ENCODE measurements at places on chromosomes 7 and 10.

GRCh38 chr7:27996141-27996540, 184.5 kb downstream of the JAZF1 start:
- no peak for DNase-seq

GRCh38 chr10:26157734-26158133, 58.8 kb upstream of the GAD2 start:
- no peak for DNase-seq

GRCh38 chr10:113930482-113931057, 76.1 kb downstream of the NHLRC2 start:
- no peak for DNase-seq

DNA sequence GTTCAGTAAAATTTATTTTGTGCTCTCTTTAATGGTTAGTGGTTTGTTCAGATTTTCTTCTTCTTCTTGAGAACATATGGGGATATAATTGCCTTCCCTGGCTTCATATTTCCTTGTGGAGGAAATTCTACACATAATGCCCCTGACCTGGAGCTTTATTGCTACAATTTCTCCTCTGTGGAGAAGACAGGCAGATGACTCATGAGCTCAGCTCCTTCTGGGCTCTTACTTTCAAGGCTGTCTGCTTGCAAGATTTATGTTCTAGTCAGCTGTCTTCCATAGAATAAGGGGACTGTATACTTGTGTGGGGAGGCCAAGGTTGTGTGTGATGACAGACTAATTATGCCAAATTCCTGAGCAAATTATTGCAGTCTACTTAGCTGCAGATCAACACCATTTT, 1.6 kb downstream of the LRRD1 start:
- peak; percentile 61 for DNase-seq

DNA sequence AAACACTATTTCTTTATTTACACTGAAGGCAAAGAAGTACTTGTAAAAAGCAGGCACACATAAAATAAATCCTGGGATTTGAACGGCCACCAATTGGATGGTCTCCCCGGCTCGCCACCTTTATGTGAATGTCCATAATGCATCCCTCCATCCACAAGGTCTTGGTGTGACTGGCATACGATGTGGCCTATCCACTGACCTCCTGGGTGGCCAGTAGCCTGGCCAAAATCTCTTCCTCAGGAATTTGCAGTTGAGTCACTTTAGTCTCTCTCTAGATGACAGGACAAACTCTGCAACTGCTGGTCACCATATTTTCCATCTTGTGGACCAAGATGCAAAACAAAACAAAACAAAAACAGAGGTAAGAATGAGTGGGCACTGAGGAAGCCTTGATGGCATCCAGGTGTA, 39.1 kb downstream of the CDK1 start:
- DNase-seq: no peak

GRCh38 chr10:106652279-106652678, 512.2 kb downstream of the SORCS1 start:
- DNase-seq: no peak
